ENCODE measurements at places on chromosomes 11 and 22.

DNA sequence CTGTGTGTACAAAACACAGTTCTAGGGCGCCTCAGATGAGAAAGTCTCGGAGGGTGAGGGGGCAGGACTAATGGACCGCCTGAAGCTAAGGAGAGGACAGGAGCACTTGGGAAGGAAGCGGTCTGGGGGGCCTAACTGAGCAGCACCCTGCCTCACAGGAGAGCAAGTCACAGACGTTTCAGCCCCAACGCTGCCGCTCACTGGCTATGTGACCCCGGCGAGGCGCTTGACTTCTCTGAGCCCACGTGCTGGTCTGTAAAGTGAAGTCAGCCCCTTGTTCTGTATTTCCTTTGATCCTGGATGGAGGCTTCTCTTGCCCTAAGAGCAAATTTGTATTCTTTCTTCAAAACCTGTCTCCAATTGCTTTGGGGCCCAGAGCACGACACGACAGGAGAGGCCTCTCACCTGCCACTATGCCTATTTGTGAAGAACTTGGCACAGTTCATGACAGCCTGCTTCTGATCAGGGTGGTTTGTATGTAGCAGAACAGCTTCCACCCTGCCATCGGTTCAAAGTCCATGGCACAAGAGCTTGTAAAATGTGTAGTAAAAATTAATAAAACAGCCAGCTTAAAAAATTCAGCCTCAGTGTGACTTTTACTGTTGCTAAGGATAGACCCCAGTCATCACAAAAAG lies 59.1 kb downstream of the WNT11 start:
- no peak for DNase-seq

GRCh38 chr11:34605481-34606325 lies 15.2 kb upstream of the EHF start:
- DNase-seq, result no peak

DNA sequence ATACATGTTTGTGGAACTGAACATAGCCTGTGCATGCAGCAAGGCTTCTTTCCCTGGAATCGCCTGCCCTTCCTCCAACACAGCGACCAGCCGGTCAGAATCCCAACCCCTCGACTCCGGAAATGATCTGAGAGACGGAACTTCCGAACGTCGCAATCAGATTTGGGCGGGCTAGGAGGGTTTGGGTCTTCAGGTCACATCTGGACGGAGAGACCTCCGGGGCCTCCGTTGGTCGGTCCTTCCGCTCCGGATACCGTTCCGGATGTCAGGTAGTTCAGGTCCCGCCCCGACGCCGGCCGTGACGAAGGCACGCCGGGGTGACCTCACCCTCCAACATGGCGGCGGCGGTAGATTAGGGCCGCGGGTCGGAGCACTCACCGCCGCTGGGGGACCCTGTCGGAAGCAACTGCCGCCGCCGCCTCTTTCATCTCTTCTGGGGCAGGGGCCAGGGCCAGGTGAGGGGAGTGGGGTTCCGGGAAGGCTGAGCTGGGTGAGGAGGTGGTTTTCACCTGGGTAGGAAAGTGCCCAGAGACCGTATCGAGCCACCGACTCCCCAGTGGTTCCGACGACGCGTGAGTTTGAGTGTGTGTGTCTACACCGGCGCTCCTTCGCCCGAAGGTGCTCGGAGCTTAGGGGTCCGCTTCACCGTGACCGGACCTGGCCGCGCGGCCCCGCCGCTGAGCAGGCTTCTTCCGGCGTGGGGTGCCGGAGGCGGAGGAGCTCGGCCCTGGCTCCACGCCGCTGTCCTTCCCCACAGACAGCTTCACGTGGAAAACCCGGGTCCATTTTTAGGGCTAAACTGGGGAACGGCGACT lies at the start of gene BCL2L13:
TSS of gene BCL2L13 (plus strand) at position 326 of the 815 bp plus-strand sequence. CDS start 16,955 bp downstream, outside the sequence.
- peak; percentile 85 for DNase-seq

- no peak for DNase-seq
Measured at GRCh38 chr11:66172146-66172545, 96.3 kb upstream of the RAB1B start.

GRCh38 chr11:64455456-64456261 lies 96.7 kb downstream of the RPS6KA4 start:
- no peak for DNase-seq

GRCh38 chr22:25536589-25536988 lies 27.9 kb upstream of the GRK3 start:
- DNase-seq, result no peak

DNA sequence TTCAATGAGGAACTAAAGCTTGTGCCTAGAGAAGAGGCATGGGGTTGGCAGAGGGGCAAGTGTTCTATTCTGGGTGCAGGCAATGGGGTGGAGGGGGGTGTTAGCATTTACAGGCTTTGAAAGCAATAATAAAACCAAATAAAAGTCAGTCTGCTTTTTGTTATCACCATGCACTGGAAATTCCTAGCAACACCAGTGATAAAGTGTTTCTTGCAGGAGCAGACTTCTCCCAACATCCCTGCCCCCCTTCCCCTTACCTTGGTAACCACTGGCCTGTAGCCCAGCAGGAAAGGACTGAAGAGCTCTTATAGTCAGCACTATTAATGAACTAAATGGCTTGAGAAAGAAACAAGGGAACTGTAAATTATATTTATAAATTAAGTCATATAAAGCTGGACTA lies 65.2 kb upstream of the SESN3 start:
- DNase-seq, result no peak

- no peak for DNase-seq
Measured at GRCh38 chr11:31619980-31620379, 110.4 kb downstream of the ELP4 start.

GRCh38 chr22:24141586-24141985 lies 39.7 kb upstream of the SUSD2 start:
- no peak for DNase-seq

DNA sequence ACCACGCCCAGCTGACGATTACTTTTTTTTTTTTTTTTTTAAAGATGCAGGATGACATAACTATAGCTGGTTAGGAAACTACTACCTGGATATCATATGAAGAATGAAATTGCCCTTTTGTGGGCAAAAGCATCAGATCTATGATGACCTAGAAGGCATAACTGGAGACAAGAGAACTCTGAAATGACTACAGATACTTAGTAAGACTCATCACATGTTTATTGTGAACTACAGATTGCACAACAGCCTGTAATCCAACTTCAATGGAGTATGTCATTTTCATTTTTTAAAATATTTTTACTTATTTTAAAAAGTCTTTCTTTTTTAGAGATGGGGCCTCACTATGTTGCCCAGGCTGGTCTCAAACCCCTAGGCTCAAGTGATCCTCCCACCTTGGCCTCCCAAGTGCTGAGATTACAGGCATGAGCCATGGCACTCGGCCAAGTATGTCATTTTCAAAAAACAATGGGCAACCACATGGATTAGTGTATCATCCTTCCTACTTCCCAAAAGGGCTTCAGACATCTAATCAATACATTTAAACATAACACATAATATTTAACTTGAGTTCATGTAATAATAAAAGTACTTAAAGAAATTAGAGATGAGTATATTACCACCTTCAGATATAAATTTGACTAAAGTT lies 3.3 kb downstream of the MTMR2 start:
- DNase-seq, result no peak

- no peak for DNase-seq
Measured at GRCh38 chr11:11416502-11416901, 63.5 kb upstream of the CSNK2A3 start.

GRCh38 chr11:104095791-104096190 lies 59.4 kb downstream of the DDI1 start:
- DNase-seq, result no peak

DNA sequence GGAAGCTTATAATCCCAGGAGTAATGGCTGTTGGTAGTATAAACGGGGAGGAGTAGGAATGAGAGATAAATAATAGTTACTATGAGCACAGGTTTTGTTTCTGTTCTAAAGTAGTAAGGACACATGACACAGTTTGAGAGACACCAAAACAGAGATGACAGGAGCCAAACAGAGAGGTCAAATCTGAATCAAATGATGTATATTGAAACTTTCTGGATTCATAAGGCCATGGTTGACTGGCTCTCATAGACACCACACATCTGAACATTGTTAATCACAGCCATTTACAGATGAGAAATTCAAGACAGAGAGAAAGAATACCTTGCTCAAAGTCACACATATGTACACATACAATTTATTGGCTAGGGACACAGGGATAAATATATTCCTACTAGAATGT lies 63.4 kb upstream of the UCP3 start:
- DNase-seq, result no peak

DNA sequence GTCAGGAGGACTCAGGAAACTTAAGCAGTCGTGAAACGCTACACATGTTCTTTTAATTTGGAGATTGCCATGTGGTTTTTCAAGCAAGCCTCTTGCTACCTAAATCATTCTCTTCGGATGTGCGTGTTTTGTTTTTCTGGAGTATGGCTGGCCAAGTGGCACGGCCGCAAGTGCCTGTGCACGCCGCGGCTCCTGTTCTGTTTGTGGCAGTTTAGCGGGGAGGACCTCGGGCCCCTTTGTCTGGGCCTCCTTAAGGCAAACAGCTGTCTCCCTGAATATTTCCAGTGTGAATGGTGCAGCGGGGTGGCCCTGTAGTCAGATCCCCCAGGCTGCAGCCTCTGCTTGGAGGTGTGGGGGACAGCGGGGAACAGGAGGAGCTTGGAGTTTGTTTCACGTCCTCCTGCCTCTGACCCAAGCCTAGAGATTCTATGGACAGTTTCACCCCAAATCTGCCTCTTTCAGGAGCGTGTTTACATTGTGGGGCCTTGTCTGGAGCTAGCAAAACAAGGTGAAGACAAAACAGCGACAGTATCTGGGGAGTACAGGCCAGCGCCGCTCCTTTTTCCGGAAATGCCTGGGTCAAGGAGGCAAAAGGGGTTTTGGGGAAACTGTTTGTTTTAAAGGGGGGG lies 1.3 kb downstream of the LRP5 start:
- peak; percentile 35 for DNase-seq

DNA sequence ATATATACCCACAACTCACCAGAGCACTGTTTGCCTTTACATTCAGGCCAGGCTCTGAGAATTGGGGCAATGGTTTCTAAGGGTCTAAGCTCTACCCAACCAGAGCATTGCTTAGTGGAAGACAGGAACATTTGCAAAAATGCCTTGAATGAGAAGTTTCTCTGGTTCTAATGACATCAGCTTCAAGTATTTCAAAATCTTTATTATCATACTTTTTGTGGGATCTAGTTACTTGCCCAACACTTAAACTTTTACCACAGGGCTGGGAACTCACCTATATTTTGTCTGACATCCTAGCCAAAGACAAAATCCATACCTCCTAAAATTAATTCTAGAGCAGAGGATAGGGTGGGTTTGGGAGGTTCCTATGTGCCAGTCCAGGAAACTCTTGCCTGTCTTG lies 51.5 kb downstream of the INSC start:
- no peak for DNase-seq

GRCh38 chr11:27089746-27090145 lies 49.1 kb downstream of the BBOX1 start:
- no peak for DNase-seq

DNA sequence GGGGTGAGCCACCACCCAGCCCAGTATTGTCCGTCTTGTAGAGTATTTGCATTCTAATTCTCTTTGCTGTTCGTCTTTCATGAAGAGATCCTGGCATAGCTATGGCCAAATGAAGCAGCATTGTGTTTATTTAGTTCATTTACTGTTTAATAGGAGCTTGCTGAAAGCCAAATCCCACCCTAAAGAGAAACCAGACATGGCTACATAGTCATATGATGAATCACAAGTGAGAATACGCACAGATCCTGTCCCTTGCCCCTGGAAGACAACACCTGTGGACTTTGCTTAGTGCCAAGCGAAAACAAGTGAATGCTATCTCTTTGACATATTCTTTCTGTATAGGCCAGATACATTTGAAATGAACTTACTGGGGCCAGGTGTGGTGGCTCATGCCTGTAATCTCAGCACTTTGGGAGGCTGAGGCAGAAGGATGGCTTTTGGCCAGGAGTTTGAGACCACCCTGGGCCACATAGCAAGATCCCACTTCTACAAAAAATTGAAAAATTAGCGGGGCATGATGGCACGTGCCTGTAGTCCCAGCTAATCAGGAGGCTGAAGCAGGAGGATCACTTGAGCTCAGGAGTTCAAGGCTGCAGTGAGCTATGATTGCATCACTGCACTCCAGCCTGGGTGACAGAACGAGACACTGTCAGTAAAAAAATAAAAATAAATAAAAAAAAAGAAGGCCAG lies 5.1 kb upstream of the ARFGAP3 start:
- DNase-seq, result no peak

DNA sequence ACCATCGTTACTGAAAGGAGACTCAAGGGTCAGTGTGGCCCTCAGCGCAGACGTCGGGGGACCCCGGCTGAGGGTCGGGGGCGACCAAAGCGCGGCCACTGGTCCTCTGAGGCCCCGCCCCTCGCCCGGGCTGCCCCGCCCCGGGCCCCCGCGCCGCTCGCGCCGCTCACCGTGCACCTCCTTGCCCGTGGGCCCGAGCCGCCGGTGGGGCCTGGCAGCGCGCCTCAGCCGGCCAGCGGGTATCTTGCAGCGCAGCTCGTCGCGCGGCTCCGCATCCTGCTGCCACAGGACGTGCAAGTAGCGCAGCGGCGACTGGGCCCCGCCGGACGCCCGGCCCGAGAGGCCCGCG lies 419 bp downstream of the ANKRD54 start:
- DNase-seq, result no peak

GRCh38 chr11:34600339-34601084 lies 20.4 kb upstream of the EHF start:
- no peak for DNase-seq

Measured in endothelial cell of umbilical vein (primary cell).